IPS DF 19.7 (cell line): ENCODE measurements at places on chromosomes 1 and 21.

DNA sequence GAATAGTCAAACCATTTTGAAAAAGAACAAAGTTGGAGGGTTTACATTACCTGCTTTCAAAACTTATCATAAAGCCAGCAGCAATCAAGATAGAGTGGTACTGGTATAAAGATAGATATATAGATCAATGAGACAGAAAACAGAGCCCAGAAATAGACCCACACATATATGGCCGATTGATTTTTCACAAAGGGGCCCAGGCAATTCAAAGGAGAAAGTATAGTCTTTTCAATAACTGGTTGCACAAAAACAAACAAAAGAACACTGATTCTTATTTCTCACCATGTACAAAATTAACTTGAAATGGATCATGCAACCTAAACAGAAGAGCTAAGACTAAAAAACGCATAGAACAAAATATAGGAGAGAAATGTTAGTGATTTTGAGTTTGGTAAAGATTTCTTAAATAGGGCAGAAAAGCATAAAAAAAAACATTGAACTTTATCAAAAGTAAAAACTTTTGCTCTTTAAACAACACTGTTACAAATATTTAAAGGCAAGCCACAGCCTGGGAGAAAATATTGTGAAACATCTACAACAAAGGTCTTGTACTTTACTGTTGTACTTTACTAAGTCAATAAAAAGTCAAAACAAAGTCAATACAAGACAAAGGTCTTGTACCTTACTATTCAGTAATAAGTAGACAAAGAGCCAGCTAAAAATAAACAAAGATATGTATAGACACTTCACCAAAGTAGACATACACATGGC, 50.2 kb downstream of the ST3GAL3 start:
- DNase-seq = no peak

DNA sequence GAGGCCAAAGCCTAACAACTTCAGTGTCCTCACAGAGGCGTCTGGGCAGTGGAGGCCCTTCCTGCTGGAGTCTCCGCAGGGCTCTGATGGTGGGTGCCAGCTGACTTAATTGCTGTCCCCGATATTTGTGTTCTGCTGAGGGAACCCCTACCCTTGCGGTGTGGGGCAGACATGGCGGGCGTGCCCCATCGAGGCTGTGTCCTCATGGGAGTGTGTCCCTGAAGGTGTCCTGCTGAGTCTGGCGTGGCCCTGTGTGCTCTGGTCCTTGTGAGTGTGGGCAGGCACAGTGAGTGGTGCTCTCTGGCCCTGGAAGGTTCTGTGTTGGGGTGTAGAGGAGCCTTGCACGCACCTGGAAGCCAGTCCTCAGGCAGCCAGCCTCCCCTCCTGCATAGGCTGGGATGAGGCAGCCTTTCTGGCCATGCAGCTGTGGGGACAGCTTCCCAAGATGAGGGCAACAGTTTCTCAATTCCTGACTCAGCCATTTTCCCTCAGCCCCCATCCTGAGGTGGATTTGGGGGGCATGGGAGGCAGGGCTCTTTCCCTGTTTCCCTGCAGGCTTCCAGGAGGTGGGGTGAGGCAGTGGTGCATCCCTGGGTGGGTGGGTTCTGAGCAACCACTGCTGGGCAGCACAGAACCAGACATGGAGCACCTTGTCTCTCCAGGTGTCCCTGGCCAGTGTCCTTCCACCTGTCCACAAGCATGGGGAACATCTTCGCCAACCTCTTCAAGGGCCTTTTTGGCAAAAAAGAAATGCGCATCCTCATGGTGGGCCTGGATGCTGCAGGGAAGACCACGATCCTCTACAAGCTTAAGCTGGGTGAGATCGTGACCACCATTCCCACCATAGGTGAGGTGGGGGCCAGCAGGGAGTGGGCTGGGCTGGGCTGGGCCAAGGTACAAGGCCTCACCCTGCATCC, 6.5 kb downstream of the C1orf35 start:
- no peak for DNase-seq

GRCh38 chr21:44967082-44968047, 27.5 kb downstream of the SLX9 start:
- no peak for DNase-seq

DNA sequence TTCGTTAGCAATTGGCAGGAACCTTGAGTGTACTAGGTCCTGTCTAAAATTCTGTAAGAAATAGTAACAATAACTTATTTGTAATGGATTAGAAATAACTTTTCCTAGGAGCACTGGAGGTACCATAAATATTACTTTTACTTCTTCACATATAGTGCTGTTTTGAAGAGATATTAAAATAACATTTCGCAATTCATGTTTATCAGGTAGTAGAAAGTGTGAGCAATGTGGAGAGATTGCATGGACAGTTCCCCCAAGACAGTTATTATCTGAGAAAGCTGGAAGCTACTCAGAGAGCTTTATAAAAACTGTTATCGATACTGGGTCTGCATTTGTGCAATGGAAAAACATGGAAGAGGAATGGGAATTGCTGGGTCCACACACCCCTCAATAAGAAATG, 128.5 kb upstream of the KIF26B start:
- no peak for DNase-seq

- DNase-seq = no peak
Observed at GRCh38 chr1:21931171-21932093, 5.7 kb downstream of the HSPG2 start.
